ENCODE measurements at places on chromosomes 12 and 14.

- DNase-seq, result no peak
These were observed 163.5 kb downstream of the KITLG start for GRCh38 chr12:88416786-88417185.

DNA sequence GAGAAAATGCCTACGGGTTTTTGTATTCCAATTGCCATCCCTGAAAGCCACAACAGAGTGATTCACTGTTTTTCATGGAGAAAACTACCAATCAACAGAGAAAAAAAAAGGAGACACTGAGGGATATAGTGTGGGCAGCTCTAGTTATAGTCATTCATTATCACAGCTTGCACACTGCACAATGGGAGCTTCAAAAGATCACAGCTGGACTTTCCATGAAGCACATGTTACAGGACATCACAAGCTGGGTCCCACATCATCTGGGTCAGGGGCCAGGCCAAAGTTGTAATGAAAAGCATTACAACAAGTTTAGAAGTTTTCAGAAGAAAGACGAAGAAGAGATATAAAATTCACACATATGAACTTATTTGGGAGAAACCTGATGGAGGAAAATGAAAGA lies 41.5 kb downstream of the RERG start:
- DNase-seq, result no peak

DNA sequence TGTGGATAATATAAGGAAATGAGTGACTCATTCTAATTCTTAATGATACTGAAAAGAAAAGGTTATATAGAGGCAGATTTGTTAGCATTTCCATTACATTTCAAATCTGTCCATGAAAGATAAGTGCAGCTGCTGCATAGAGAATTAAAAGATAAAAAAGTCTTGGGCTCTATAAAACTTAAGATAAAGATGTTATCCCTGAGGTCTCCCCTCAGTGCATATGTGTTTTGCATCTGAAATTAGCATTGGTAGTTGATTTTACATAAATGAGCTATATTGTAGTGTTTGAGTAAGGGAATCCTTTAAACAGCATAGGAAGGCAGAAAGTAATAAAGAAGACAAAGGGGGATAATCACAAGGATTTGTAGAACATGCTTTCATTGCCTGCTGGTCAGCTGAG lies 206.2 kb downstream of the FSCB start:
- DNase-seq, result no peak

GRCh38 chr12:1836854-1837421 lies 16.6 kb downstream of the LRTM2 start:
- DNase-seq, result no peak

GRCh38 chr12:109744026-109744425 lies 30.4 kb downstream of the FAM222A start:
- DNase-seq, result no peak

- no peak for DNase-seq
These were observed 119.7 kb downstream of the FBXL14 start for GRCh38 chr12:1474574-1475153.

Data from glomerular endothelial cell (primary cell).